ENCODE measurements at places on chromosomes 11 and 22. TPM values are rescaled to one million over a fixed set of nuclear protein-coding genes. Genes with fewer than 3 reads are reported as not detected.

Gene BTG4
- total RNA-seq: not detected

Gene CHRM1
- 0.07 TPM for total RNA-seq

Gene BBOX1
- not detected for total RNA-seq

Gene SYT9
- total RNA-seq: 0.15 TPM

Gene KCNJ1
- 0.07 TPM for total RNA-seq

DNA sequence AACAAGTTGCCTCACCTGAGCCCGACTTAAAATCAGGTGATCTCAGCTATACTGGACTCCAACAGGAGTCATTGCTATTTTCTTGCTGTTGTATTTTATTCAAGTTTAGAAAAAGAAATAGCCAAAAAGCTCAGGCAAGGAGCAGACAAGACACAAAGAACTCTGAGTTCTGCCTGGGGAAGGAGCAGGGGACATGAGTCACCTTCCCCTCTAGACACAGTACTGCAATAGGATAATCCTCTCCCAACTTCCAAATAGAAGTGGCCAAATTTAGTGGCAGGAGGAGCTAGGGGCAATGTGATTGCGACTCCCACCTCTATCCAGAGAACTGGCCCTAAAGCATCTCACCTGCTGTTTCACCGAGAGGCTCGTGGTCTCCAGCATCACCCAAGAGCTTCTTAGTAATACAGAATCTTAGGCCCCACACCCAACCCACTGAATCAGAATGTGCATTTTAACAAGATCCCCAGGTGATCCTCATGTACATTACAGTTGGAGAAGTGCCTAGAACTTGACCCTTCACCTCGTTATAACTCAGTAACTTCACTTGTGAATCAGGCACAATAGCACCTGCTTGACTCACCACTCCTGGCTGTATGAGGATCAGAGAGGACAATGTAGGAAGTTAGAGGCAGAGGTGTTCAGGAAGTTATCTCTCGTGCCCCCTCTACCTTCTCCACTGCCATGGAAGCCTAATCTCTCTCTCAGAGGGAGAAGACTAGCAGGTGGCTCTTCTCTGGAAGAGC, 56.8 kb upstream of the FBXO3 start:
- DNase-seq: no peak

DNA sequence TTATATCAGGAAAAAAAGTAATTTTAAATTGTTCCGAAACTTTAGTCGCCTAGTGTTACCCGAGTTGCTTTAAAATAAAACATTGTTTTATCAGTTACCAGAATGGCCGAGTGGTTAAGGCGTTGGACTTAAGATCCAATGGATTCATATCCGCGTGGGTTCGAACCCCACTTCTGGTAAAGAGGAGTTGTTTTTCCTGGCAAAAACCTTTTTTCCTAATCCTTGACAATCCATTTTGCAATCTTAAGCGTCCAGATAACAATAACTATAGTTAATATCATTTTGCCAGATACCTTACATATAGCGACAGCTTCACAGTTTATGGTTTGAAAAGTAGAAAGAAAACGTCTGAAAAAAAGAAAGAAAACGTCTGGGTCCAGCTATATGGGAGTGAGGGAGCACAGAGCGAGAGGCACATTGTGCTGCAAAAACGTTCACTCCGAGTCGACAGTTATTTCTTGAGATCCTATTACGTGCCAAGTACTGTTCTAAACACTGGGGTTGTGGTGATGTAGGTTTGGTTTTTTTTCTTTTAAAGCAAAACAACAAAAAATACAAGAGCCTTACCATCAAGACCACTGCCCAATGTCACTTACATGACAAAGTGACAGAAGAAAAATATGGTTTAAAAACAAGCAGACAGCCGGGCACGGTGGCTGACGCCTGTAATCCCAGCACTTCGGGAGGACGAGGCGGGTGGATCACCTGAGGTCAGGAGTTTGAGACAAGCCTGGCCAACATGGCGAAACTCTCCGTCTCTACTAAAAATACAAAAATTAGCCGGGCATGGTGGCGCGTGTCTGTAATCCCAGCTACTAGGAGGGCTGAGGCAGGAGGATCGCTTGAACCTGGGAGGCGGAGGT, 40.6 kb downstream of the OR4D9 start:
- no peak for DNase-seq

- DNase-seq: peak; percentile 80
Observed at GRCh38 chr22:41919357-41920224, 4.7 kb upstream of the SHISA8 start.

DNA sequence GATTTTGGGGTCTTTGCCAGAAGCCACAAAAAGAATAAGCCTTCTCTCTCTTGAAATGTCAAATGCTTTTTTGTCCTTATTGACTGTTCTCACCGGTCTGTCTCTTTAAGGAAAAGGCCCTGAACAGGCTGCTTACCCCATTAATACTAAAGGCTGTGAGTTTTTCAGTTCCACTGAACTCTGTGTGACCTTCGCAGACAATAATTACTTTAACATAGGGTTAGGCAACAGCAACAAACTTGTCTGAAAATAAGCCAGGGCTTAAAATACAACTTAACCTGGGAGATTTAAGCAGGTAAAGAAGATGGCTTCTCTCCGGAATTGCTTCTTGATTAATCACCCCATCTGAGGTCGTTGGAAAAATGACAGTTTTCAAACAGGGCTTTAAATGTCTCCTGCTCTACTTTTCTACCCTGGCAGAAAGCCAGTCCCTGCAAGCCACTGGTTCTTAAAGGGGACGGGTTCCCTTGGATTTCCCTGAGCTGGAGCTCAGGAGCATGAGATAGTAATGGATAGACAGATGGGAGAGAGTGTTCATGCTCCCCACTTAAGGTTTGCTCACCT, 69.4 kb downstream of the ARL14EP start:
- no peak for DNase-seq

- DNase-seq: no peak
Observed at GRCh38 chr11:77208535-77208934, 80.5 kb downstream of the MYO7A start.

DNA sequence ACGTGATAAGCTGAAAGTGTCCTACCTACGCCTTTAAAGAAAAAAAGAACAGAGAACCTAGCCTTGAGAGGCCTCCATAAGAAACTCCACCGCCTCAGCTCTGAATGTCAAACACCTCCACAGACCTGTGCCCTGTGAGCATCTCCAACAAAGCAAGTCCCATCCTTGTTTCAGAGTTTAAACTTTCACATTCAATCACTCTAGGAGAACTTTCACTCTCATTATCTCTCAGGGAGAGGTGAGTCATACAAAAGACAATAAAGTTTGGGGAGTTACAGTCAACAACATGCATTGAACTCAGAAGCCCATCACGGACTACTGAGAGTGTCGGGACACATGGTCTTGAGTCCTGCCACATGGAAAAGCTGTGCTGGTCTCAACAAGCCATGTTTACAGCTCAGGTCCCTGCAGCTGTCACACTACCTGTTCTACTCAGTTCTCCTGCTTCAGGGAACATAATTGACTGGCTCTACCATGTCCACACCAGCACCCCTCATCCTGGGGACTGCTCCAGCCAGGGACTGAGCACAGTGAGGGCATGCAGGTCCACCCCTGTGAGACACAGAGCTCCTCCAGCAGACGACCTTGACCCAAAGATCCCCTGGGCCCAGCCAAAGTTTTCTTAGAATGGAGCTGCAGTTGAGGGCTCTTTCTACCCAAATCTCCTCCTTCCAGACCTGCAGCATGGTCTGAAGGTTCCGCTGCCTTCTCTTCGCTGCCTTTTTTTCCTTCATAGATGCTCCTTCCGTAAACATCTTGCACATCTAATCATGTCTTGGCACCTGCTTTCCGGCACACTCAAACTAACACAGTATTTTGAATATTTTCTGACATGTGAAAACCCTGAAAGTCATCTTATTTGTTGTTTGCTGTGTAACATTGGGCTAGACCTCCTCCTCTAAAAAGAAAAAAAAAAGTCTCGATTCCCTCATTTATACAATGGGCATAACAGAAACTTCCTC, 114.9 kb downstream of the ETS1 start:
- DNase-seq: no peak

DNA sequence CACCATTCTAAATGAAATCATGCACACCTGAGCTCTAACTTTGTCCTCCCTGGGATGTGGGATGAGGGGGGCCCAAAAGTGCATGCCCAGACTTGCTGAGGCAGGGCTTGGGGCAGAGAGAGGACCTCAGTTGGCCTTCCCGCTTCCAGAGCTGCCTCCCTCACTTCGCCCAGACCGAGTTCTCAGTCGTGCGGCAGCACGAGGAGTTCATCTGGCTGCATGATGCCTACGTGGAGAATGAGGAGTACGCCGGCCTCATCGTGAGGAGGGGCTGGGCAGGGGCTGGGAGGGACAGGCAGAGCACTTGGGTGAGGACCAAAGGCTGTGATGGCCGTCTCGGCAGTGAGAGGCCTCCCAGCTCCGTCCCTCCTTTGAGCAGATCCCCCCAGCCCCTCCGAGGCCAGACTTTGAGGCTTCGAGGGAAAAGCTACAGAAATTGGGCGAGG, 8.2 kb downstream of the CFL1 start:
- no peak for DNase-seq

GRCh38 chr22:37575490-37576003, 4.3 kb downstream of the LGALS2 start:
- DNase-seq: no peak

DNA sequence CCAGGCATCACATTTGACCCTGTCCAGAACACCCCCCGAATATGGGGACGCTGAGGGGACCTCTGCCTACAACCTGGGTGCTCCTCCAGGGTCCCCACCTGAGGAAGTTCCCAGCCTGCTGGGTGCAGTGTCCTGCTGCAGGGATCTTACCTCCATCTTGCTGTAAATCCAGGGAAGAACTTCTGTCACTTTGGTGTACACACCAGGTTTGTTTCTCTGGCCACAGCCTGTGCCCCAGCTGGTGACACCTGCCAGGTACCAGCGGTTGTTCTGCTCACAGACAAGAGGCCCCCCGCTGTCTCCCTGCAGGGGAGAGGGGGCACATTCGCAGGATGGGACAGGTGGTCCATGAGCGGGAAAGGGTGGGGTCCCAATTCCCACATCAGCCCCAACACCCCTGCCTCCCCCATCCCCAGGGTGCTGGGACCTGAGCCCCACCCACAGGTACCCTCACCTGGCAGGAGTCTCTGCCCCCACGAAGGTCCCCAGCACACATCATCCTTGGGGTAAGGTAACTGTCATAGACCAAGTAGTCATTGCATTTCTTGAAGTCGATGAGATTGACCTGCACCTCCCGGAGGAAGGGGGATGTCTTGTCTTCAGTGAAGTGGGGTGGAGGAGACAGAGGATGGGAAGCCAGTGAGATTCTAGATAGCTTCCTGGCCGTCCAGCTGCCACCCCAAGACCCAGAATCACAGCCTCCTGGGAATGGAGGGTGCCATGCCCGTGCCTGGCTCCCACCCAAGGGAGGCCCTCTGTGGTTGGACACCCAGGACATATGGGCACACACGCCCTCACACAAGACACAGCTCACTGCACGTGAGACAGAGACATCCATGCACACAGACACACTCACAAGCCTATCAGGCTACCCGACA, 25.5 kb downstream of the TMPRSS13 start:
- DNase-seq: no peak

- DNase-seq: no peak
Observed at GRCh38 chr11:18379201-18379600, 15.2 kb upstream of the LDHA start.

- no peak for DNase-seq
Observed at GRCh38 chr11:112465433-112466024, 204.9 kb upstream of the PLET1 start.

DNA sequence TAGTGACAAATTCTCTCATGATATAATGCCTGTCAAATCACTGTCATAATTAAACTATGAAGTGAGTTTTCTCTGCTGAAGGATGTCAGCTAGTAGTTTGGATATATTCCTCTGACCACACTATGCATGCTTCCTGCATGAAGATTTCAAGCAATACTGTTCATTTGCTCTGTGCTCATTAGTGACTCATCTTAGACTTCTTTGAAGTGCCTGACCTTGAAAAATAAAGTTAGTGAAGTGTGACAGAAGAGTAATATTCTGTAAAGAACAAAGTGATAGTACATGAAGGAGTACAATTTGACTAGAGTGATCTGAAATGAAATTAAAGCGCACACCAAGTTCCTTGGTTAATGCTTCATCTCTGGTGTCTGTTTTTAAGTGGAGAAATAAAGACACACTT, 629.5 kb upstream of the ANO3 start:
- DNase-seq: no peak

GRCh38 chr22:22941831-22942510, 54.4 kb downstream of the IGLL5 start:
- DNase-seq: peak; percentile 10

GRCh38 chr11:70029861-70030380, 48.2 kb upstream of the ANO1 start:
- no peak for DNase-seq

DNA sequence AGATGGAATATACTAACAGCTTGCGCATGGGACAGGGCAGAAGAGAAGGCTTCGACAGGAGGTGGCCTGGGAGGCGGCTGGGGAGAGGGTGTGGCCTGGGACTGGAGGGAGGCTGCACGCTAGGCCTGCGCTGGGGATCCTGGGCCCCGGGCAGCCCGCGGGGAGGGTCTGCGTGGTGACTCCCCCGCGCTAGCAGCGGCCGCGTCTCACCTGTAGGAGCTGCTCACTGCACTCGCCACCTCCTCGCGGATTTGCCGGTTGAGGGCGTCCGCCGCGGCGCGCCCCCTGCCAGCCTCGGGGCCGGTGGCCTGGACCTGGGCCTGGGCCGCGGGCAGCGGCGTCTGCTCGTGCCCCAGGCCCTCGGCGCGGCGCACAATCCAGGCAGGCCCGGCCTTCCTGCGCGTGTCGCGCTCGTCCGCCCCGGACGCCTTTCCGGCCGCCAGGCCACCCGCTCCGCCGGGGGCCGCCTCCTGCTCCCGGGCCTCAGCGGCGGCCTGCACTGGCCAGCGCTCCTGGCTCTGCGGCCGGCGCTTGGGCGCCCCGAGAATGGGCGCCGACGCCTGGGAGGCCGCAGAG, 1.5 kb downstream of the MAP6 start:
- DNase-seq: peak; percentile 63

- DNase-seq: no peak
Observed at GRCh38 chr11:27496461-27496860, 10.1 kb downstream of the LIN7C start.

GRCh38 chr11:115893461-115894099, 389.4 kb upstream of the CADM1 start:
- no peak for DNase-seq

DNA sequence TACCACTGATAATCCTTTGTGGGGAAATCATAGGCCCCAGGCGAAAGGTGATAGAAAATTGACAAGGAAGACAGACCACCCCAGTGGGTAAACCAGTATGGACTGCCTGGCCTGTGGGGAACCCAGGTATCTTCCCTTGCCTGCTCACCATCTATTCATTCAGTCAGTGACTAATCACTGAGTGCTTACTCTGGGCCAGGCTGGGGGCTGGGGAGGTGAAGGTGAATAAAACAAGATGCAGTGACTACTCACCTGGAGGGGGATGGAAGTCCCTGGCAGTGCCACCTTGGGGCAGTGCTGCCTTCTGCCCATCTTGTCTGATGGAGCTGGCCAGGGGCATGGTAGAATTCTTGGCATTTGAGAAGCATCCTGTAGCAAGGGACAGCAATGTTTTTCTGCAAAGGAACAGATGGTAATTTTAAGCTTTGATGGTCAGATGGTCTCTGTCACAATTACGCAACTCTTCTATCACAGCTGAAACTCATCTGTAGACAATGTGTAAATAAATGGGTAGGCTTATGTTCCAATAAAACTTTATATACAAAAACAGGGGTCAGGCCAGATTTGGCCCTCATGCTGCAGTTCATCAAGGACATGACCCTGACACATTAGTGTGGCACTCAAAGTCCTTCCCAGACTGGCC, 4.6 kb downstream of the ISX start:
- no peak for DNase-seq

- peak; percentile 11 for DNase-seq
Observed at GRCh38 chr11:2704356-2704755, 4.6 kb upstream of the KCNQ1OT1 start.

GRCh38 chr11:74686792-74687191, 44.4 kb downstream of the CHRDL2 start:
- DNase-seq: no peak

- DNase-seq: no peak
Observed at GRCh38 chr11:125939081-125939521, 6.7 kb upstream of the VSIG10L2 start.
